ENCODE measurements at places on chromosomes 7 and 10.

GRCh38 chr7:84510505-84510904, 315.9 kb upstream of the SEMA3A start:
- no peak for DNase-seq

DNA sequence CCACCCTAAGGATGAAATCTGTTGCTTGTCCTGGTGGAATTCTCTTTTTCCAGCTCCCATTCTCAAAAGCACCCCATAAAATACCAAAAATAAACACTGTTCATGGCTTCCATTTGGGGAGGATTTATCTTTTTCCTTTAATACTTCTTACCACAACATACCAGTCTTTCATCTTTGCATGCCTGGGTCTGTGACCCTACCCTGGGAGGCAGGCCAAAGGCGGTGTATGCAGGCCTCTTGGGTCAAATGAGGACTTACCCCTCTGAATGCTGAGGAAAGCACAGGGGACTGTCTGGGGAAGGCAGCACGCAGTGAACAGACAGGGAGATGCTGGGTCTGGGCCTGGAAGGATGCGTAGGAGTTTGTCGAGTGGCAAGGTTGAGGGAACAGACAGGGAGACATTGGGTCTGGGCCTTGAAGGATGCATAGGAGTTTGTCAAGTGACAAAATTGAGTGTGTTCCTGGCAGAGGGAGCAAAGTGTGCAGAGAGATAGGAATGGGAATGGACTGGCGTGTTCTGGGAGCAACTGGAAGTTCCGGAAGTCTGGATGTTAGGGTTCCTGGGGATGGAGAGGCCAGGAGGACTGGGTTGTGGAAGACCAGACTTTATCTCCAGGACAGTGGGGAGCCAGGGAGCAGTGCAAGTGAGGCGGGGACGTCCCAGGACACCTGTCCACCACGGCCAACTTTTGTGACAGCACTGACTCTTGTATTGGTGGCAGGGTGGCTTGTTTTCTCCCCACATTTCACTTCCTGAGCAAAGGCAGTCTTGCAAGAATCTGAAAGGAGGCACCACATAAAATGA, 40.8 kb downstream of the MYL10 start:
- no peak for DNase-seq

DNA sequence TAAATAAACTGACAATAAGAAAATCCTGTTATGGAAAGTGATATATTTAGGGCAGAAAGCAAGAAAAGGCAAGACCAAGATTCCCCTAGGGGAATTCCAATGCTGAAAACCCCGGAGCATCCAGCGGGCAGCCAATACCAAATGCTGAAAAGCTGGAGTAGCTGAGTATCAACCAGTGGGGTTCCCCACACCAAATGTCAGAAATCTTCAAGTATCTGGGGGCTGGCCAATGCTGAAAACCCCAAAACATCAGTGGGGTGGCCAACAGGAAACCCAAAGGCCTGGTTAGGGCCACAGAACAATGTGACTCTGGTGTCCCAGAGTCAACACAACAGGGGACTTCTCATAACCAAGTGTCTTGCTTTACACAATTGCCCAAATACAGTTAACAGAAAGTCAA, 271.8 kb upstream of the CACNA2D1 start:
- DNase-seq, result no peak

DNA sequence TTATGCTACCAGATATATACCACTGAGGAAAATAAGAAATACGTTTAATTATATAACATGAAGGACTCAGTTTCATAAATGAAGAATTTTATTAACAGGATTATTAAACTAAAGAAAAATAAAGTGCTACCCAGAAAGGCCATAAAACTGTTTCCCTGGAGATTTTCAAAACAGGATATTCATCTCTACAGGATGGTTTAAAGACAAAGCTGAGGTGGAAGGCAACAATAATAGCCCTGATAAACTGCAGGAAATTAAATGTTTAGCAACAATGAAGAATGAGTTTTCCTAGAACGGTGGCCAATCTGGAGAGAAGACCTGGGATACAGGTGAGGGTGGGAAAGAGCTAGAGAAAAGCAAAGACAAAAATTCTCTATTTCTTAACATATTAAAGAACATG, 11.9 kb downstream of the RHEB start:
- no peak for DNase-seq

DNA sequence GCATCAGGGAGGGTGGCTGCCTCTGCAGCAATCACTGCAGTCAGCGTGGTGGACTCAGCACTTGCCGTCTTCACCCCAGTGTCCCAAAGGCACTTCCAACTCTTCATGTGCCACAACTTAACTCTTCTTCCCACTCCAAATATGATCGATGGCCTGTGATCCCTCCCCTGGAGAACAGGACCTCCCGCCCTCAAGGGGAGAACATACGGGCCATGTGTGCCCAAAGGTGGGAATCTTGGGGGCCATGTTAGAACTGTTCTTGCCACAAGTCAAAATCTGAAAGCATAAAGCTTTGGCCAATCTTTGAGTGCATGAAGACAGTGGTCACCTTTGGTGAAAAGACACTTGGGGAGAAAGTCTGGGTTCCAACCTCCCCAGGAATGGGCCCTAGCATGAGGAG, 368.5 kb upstream of the MGMT start:
- DNase-seq, result no peak

- no peak for DNase-seq
These were observed 228.2 kb upstream of the SEMA3A start for GRCh38 chr7:84422790-84423189.

- no peak for DNase-seq
These were observed 23.0 kb downstream of the CRPPA start for GRCh38 chr7:16398146-16399017.

- peak; percentile 17 for DNase-seq
These were observed 3.3 kb upstream of the TBXAS1 start for GRCh38 chr7:139825666-139826290.

DNA sequence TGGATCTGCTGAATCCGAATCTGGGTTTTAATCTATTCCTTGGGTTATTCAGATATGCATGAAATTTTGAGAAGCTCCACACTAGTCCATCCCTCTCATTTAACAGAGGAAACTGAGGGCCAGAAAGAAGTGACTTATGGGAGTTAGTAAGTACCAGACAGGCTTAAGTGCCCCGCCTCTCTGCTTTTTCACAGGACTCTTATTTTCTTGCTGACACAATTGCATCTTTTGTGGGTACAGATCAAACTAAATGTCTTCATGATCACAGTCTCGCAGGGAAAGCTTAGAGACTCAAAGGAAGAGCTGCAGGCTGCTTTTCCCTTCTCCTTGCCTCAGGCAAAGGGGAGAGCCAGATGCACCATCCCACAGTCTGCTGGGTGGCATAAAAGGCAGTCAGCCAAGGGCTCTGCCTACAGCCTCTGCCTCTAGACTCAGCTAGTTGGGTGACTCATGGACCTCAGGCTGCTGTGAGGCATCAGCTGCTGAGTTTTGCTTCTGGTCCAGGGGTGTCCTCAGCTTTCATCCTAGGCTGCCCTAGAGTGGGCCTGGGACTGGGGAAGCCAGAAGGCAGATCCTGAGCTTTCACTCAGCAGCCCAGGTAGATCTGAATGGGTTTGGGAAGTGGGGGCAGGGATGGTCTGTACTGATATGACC, 11.6 kb downstream of the GOLGA7B start:
- peak; percentile 87 for DNase-seq

- no peak for DNase-seq
These were observed 33.4 kb downstream of the XPNPEP1 start for GRCh38 chr10:109889867-109890266.

- DNase-seq, result no peak
These were observed 214.7 kb downstream of the EMX2 start for GRCh38 chr10:117757086-117757720.

- DNase-seq, result no peak
These were observed 9.5 kb downstream of the SEMA3D start for GRCh38 chr7:85177316-85177715.

DNA sequence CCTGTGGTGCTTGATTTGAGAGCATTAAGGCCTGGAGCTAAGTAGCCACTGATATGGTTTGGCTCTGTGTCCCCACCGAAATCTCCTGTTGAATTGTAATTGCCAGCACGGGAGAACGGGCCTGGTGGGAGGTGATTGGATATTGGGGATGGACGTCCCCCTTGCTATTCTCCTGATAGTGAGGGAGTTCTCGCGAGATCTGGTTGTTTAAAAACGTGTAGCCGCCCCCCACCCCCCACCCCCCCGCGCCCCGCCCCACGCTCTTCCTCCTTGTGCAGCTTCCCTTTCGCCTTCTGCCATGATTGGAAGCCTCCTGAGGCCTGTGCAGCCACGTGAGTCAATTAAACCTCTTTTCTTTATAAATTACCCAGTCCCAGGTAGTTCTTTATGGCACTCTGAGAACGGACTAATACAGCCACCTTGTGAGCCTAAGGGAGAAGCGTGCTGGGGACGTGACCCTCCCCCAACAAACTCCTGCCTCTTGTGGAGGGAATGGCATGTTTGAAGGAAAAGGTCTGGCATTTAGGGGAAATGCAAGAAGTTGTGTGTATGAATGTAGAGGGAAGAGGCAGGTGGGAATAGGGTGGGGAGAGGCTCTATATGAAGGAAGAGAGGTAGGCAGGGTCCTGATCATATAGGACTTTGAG, 118.0 kb upstream of the KMT2C start:
- no peak for DNase-seq

GRCh38 chr7:103149808-103150180, 895 bp upstream of the NAPEPLD start:
- no peak for DNase-seq

- no peak for DNase-seq
These were observed 12.2 kb upstream of the FEZF1 start for GRCh38 chr7:122316467-122317388.

- DNase-seq, result no peak
These were observed 53.4 kb upstream of the KIF5B start for GRCh38 chr10:32109603-32110002.

DNA sequence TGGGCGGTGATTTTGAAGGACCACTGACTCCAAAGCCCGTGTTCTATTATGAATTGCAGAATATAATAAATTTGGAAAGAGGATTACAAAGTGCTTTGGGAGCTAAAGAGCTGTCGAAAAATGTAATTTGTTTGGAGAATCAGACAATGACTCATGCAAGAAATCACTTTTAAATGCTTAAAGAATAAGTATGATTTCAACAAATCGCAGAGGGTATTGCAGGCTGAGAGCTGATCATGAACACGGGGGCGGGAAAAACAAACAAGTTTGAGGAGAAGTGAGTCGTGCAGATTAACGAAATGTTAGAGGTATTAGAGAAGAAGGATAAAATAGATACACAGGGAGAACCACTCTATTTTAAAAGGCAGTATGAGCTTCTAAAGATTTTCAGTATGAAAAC, 4.9 kb upstream of the HACD1 start:
- no peak for DNase-seq

DNA sequence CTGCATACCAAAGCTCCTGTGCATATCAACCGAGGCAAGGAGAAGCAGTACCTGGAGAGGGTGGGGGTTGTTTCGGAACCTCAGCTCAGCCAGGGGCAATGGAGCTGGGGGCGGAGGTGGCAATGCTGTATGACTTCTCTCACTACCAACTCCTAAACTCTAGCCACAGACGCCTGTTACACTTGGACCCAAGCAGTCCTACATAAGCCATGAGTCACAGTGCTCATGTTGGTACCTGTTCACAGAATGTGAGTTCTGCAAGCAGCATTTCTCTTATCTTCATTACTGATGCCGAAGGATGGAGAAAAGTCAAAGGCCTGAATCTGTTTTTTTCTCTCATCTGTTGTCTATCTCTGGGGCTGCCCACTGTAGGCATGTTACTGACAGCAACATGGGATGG, 3.2 kb upstream of the RAB18 start:
- no peak for DNase-seq

GRCh38 chr10:86100581-86101061, 266.0 kb downstream of the GRID1 start:
- DNase-seq, result no peak

GRCh38 chr7:149248777-149249176, 9.3 kb downstream of the ZNF212 start:
- no peak for DNase-seq

GRCh38 chr7:6164010-6164409, 108.4 kb downstream of the CYTH3 start:
- no peak for DNase-seq

DNA sequence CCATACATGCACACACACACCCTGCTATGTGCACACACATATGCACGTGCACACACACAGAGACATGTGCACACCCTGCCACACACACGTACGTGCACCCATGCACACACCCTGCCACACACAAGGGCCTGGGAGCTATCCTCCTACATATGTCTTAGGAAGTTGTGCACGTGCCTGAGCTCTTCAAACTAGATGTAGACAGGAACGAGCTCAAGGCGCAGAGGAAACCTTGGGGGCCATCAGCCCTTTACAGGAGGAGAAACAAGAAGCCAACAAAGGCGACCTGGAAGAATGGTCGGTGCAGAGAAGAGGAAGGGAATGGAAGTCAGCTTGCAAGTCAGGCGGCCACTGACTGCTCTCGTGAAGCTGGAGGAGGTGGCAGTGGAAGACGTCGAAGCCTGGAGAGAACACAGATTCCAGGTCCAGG, 58.7 kb downstream of the AOC1 start:
- no peak for DNase-seq

- DNase-seq, result no peak
These were observed 34.6 kb upstream of the MALRD1 start for GRCh38 chr10:19014034-19014433.

DNA sequence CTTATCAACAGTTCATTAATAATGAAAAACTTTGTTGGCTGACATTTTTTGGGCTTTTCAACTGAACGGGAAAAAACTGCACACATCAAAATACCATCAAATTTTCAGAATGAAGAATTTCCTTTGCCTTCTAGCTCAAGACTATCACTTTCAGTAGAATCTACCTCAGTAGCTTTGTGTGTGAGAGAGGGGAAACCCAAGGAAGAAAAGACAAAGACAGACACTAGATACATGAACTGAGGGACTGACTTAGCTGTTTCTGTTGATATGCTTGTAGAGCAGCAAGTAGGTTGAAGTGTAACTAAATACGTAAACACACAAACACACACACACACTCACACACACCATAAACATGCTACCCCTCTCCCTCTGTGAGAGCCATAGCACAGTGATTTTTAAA, 257.1 kb downstream of the CDK14 start:
- no peak for DNase-seq

- peak; percentile 54 for DNase-seq
These were observed 1.2 kb downstream of the HIPK2 start for GRCh38 chr7:139776486-139777132.

DNA sequence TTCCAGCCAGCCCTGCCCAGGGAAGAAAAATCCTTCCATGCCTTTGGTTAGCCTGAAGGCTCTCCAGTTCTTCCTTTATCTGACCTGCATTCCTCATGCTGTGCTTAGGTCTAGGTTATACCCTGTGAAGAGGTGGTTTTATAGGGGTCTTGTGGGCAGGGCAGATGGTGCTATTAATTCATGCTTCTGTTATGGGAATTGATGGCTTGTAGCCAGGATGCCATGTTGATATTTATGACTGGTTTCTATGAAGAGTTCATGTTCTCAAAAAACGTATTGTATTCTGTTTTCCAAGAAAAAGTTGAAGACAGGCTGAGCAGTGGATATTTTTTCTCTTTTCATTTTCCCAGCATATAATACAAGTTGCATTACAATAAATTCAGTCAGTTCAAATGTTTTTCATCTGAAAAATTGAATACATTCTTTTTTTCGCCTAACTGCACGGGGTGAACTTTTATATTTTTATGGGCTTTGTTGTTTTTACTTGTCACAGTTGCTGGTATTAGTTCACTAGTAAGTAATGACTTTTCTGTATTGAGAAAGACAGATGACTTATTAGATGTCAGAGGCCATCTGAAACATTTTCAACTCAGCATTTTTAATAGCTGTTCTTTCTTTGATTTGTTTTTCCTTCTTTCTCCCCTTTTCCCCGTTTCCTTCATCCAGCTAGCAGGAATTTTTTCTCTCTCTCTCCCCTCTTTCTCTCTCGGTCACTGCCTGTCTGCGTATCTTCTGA, 322.8 kb downstream of the LRMDA start:
- DNase-seq, result no peak
